RCC 7860 (cell line): ENCODE measurements at places on chromosomes 6 and 20.
A peak's percentile ranks its signal among the peaks of the same experiment; 100 is the strongest.

GRCh38 chr6:91464201-91464600, 877.3 kb upstream of the MAP3K7 start:
- no peak for DNase-seq

- no peak for DNase-seq
Measured at GRCh38 chr20:62346398-62347150, 20.5 kb downstream of the LAMA5 start.

- peak; percentile 28 for DNase-seq
Measured at GRCh38 chr6:30399390-30400058, 54.6 kb downstream of the RPP21 start.

DNA sequence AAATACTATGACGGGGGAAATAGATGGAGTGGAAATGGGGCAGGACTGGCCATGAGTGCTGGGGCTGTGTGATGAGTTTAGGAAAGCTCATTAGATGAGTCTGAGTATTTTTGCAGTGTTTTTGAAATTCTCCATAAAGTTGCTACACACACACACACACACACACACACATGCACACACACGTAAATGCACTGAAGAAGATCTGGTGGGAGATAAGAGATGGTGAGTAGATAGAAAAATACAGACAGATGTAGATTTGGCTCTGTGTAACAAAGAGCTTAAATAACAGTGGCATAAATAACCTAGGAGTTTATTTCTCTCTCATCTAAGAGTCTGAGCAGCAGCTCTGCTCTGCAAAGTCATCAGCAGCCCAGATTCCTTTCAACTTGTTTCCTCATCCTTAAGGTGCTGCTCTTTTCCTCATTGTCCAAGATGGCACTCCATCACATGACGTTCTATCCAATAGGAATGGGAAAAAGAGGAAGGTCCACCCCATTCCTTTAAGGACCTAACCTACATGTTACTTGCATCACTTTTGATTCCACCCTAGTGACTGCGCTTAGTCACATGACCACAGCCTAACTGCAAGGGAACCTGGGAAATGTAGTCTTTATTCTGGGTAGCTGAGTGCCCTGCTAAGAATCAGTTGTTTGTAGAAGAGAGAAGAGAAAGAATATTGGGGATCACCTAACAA, 76.4 kb downstream of the EYA2 start:
- peak; percentile 42 for DNase-seq

DNA sequence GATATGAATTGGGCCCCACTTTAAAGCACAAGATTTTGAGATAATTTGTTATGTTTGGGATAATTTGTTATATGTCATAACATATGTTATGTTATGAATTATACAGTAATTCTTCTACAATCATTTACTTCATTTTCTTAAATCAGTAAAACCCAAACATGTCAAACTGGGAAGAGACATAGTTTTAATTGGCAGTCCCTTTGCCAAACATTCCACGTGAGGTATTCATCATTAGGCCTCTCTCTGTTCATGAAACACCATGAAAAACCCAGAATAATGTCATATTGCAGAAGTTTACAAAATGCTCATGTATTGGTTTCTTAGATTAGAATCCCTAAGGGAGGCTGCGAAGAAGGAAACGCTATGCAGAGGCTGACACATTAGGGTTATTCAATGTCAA, 89.4 kb upstream of the PDE10A start:
- no peak for DNase-seq

- DNase-seq, result no peak
Measured at GRCh38 chr20:8082025-8082424, 50.0 kb upstream of the PLCB1 start.

DNA sequence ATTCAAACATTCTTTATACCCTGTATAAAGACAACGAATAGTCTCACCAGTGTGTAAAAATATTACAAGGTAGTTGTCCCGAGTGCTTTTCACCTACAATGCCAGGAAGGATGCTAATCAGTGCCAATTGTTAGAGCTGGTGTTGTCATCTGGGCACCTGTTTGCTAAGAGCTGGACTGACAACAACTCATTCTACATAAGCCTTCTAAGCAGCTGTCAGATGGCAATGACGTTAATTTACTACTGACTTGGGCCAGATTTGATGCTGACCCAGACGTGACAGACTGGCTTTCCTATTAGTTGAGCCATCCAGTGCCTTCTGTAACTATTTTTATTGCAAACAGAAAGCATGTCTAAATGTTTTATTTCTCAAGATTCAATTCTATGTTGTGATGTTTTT, 355.2 kb downstream of the ADGRB3 start:
- DNase-seq, result no peak

DNA sequence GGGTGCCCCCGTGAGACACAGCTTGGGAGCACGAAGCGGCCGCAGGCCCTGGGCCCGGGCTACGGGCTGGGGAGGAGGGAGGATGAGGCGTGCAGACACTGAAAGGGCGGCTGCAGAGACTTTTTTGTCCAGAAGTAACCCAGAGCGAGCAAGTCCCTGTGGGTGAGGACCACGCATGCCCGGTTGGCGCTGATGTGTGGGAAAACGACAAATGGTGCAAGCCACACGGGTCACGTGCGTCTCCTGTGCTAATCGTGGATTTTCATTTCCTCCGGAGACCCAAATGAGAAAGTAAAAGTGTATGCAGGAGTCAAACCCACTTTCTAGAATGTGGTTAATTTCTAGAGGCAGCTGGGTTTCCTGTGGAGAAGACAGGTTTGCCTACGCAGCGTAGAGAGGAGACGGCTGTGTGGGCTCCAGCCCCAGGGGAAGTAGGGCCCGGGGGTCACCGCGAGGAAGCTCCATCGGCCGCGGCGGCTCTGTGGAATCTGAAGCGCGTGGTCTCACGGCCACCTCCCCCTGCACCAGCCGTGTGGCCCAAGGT, 19.0 kb downstream of the DLL1 start:
- no peak for DNase-seq
